H7 (cell line): ENCODE measurements at places on chromosomes 5 and 9. TPM values are rescaled to one million over a fixed set of nuclear protein-coding genes. Genes with fewer than 3 reads are reported as not detected.

- DNase-seq = no peak
These were observed 476.3 kb downstream of the CCDC171 start for GRCh38 chr9:16029046-16029615.

DNA sequence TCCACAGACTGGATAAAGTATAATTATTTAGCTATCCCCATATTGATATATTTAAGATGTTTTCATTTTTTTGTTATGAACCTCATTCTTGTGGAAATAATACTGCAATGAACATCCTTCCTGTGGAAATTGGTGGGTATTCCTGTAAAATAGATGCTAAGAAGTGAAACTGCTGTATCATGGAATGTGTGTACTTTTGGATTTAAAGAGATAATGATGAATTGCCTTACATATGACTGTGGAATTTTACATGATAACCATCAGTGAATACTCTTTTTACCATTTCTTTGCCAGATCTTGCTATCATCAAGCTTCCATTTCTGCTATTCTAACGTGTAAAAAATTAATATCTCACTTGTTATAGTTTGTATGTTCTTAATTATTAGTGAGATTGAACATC lies 847.9 kb downstream of the EFNA5 start:
- DNase-seq = no peak

DNA sequence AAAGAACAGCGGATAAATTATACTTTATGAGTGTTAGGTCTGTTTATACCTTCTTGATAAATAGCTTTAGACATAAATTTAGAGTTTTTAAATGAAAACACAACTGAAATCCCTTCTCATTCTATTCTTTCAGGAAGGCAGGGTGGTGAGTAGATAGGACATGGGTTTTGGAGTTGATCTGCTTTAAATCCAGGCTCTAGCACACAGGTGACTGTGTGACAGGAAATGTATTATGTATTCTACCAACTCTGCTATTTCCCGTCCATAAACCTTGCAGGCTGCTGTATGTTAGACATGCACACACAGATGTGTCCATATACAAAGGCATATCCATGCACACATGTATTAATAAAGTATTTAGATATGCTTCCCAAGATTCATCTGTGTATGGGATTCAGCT lies 19.3 kb upstream of the CARTPT start:
- no peak for DNase-seq

PLPP6 gene
- 5.8 and 6.8 TPM in 2 replicates for total RNA-seq

TAF11L10 gene
- not detected in 2 replicates for total RNA-seq
